ENCODE measurements at places on chromosomes 3 and 15. TPM values are rescaled to one million over a fixed set of nuclear protein-coding genes. Genes with fewer than 3 reads are reported as not detected.

GRCh38 chr15:78360958-78361718, 21.0 kb downstream of the CRABP1 start:
- peaks cover under 1% of the 10 kb centered on the region for H3K4me1 ChIP-seq
- peaks cover 14% of the 10 kb centered on the region for H3K27me3 ChIP-seq
- H3K4me3 ChIP-seq: no peak overlapping the region
- no peaks in the 10 kb centered on the region for H3K36me3 ChIP-seq

The FBXL22 gene
- total RNA-seq: 0.79 TPM

The HLTF gene
- total RNA-seq: 28.0 TPM

- H3K27me3 ChIP-seq: no peaks in the 10 kb centered on the region
- H3K27ac ChIP-seq: no peak overlapping the region
- DNase-seq: no peak
- H3K4me3 ChIP-seq: no peak overlapping the region
- H3K36me3 ChIP-seq: no peaks in the 10 kb centered on the region
- no peaks in the 10 kb centered on the region for H3K4me1 ChIP-seq
Measured at GRCh38 chr3:151753846-151754245, 20.1 kb downstream of the AADACL2 start.

DNA sequence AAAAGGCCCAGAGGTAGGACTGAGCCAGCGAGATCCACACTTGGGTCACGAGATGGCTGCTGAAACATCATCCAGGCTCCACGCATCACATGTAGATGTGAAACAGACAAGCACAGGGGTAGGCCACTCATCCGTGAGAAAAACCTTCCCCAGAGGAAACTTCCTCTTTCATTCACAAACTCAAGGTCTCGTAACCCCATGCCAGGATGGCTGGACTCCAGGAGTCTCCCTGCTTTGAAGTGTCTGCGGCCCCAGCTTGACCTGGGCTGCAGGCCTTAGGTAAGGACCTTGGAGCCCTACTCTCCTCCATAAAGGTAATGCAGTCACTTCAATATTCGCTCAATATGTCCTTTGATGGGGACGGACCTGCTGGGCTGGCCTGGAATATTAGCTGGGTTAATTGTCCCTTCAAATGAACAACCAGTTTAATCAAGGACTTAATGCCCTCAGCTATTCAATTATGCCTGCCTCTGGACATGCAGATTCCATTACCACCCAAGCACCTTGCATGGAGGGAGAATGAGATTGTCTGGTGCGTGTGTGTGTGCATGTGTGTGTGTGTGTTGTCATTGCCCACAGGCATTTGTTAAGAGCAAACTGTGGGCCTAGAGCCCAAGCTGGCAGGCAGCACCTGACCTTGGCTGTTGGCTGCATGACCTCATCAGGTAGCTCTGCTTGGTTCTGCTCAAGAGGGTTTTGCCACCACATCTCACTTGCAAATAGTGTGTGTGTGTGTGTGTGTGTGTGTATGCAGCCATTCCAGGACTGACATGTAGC, 186.9 kb upstream of the TLE3 start:
- H3K4me3 ChIP-seq: no peak overlapping the region
- no peak overlapping the region for H3K27ac ChIP-seq
- DNase-seq: no peak
- no peaks in the 10 kb centered on the region for H3K36me3 ChIP-seq
- no peaks in the 10 kb centered on the region for H3K27me3 ChIP-seq

GRCh38 chr15:39156166-39156565, 424.7 kb upstream of the THBS1 start:
- H3K36me3 ChIP-seq: no peaks in the 10 kb centered on the region
- no peak overlapping the region for H3K4me3 ChIP-seq
- no peak for DNase-seq

The GPR156 gene
- not detected for total RNA-seq

DNA sequence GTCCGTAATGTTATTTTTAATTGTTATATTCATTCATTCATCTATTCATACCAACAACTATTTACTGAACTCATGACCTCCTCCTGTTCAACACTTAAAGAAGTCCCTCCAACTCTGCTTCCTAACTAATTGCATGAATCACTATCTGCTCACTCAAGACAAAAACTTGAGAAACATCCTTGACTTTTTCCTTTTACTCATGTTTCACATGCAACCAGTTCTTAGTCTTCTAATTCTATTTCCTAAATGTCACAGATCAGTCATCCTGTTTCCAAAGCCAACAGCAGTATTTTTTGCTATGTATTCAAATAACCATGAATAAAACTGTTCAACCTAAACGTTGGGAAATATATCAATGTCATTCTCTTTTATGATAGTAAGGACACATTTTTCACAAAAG, 124.6 kb upstream of the GBE1 start:
- H3K27ac ChIP-seq: no peak overlapping the region
- no peaks in the 10 kb centered on the region for H3K4me1 ChIP-seq
- no peaks in the 10 kb centered on the region for H3K36me3 ChIP-seq
- no peak for DNase-seq
- no peak overlapping the region for H3K4me3 ChIP-seq
- no peaks in the 10 kb centered on the region for H3K27me3 ChIP-seq

GRCh38 chr15:88448991-88449461, 18.2 kb downstream of the MRPL46 start:
- peaks cover 24% of the 10 kb centered on the region for H3K27me3 ChIP-seq
- H3K4me3 ChIP-seq: no peak overlapping the region
- H3K27ac ChIP-seq: no peak overlapping the region
- H3K36me3 ChIP-seq: peaks cover 2% of the 10 kb centered on the region
- H3K4me1 ChIP-seq: peaks cover 6% of the 10 kb centered on the region
- DNase-seq: no peak

- H3K36me3 ChIP-seq: no peaks in the 10 kb centered on the region
- DNase-seq: no peak
- H3K27me3 ChIP-seq: no peaks in the 10 kb centered on the region
Measured at GRCh38 chr15:98703126-98703685, 54.9 kb downstream of the IGF1R start.

The IGSF10 gene
- total RNA-seq: not detected

GRCh38 chr15:58066042-58066867, 744 bp upstream of the ALDH1A2 start:
- peak overlapping the region; percentile 79 for H3K4me3 ChIP-seq
- H3K4me1 ChIP-seq: peaks cover 13% of the 10 kb centered on the region
- no peak overlapping the region for H3K27ac ChIP-seq
- peaks cover 1% of the 10 kb centered on the region for H3K36me3 ChIP-seq

GRCh38 chr3:57919987-57920386, 88.2 kb upstream of the FLNB start:
- no peaks in the 10 kb centered on the region for H3K4me1 ChIP-seq
- H3K36me3 ChIP-seq: no peaks in the 10 kb centered on the region
- no peaks in the 10 kb centered on the region for H3K27me3 ChIP-seq
- no peak overlapping the region for H3K27ac ChIP-seq
- no peak overlapping the region for H3K4me3 ChIP-seq
- no peak for DNase-seq

The CELSR3 gene
- 17.4 TPM for total RNA-seq

DNA sequence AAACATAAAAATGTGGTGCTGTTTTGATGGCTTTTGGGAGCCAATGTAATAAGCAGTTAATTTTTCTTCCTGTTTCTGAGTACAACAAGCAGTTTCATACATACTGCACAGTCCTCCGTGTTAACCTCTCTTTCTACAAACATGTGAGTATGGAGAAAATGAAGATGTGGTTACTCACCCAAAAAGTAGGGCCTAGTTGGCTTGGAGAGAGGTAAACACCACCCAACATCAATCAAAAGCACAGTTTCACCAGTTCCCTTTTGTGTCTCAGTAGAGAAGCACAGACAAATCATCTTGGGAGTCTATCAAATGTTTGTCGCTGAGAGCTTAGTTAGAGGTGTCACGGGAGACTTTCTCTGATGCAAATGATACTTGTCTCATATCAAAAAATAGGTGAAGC, 320.2 kb downstream of the UNC13C start:
- no peak overlapping the region for H3K4me3 ChIP-seq
- H3K36me3 ChIP-seq: no peaks in the 10 kb centered on the region
- no peaks in the 10 kb centered on the region for H3K27me3 ChIP-seq

The EXD1 gene
- total RNA-seq: not detected

The NR1I2 gene
- total RNA-seq: 0.17 TPM

GRCh38 chr3:156626104-156626503, 48.3 kb upstream of the TIPARP start:
- no peak overlapping the region for H3K27ac ChIP-seq
- DNase-seq: no peak
- H3K27me3 ChIP-seq: no peaks in the 10 kb centered on the region
- no peak overlapping the region for H3K4me3 ChIP-seq
- peaks cover 5% of the 10 kb centered on the region for H3K4me1 ChIP-seq

DNA sequence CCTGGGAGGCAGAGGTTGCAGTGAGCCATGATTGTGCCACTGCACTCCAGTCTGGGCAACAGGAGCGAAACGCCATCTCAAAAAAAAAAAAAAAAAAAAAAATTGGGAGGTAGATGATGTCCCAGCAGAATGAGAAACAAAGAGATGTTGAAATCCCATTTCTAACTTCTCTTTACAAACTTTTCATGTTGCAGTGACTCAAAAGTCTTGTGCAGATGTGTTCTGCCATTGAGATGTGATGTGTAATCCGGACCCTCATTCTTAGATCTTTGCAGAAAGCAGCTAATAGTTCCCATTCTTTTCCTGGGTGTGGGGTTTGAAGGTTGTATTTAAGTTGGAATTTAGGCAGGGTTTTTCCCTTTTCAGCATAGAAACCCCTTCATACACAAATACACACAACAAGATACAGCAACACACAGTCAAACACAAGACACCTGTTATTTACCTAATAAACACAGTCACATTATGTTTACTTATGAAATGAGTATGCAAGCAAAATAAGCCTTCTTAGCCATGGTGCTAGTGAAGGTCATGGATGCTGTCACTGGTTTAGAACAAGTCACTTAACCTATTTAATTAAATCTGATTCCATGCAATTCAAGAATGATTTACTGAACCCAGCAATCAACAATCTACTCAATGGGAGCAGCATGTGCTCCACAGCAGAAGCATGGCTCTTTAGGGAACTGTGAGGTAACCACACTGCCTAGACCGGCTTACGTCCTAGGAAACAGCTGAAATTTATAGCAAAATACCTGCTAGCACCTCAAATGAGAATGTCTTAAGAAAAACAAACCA, 14.9 kb downstream of the SIAH2 start:
- H3K27ac ChIP-seq: peak overlapping the region; percentile 79
- H3K4me3 ChIP-seq: no peak overlapping the region
- DNase-seq: no peak
- no peaks in the 10 kb centered on the region for H3K27me3 ChIP-seq
- peaks cover 100% of the 10 kb centered on the region for H3K4me1 ChIP-seq
- peaks cover 46% of the 10 kb centered on the region for H3K36me3 ChIP-seq
